GOT3 (cell line): ENCODE measurements at places on chromosomes 5 and 9.

- DNase-seq, result no peak
Observed at GRCh38 chr5:138716456-138716924, 36.7 kb upstream of the CTNNA1 start.

DNA sequence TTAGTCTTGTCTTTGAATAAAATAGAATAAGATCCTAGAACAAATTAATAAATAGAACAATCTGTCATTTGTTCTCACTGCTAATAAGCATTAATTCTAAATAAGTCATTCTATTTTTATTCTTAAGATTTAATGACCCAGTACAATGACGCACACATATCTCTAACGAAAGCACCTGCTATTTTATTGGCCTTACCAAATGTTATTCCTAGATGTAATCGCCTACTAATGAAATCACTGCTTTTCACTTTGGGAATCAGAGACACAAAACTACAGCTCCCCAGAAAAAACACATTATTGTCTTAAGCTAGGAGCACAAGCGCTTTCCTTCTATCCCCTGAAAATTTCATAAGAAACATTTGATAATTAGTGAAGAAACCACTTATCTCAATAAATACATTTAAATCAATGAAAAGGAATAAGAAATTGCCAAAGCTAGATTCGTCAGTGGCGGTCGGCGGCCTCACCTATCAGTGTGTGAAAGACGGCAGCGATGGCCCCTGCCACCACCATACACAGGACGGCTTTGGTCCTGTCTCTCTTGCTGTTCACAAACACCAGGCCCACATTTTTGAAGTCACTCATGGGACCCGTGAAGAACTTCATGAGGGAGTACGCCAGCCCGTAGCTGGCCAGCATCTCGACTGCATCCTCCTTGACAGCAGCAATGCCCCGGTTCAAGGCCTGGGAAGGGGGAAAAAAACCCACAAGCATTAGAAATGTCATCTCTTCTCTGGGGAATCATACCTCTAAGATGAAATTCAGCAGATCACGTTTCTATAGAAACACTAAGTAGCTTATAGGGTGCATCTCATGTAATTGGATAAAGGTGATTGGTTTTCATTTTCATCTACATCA is 102.8 kb downstream of the ANKH start:
- no peak for DNase-seq

GRCh38 chr5:143041972-143042770 is 272.0 kb downstream of the ARHGAP26 start:
- DNase-seq, result no peak

- no peak for DNase-seq
Observed at GRCh38 chr5:98330871-98331270, 442.6 kb upstream of the RGMB start.

GRCh38 chr5:71629950-71630349 is 42.8 kb downstream of the MCCC2 start:
- no peak for DNase-seq

- no peak for DNase-seq
Observed at GRCh38 chr5:32249668-32250067, 63.1 kb downstream of the MTMR12 start.

- DNase-seq, result no peak
Observed at GRCh38 chr5:180975338-180975737, 13.3 kb upstream of the BTNL3 start.

GRCh38 chr5:65161655-65162054 is 320.1 kb downstream of the ADAMTS6 start:
- DNase-seq, result no peak

- DNase-seq, result no peak
Observed at GRCh38 chr5:110590187-110590586, 136.3 kb downstream of the TMEM232 start.

DNA sequence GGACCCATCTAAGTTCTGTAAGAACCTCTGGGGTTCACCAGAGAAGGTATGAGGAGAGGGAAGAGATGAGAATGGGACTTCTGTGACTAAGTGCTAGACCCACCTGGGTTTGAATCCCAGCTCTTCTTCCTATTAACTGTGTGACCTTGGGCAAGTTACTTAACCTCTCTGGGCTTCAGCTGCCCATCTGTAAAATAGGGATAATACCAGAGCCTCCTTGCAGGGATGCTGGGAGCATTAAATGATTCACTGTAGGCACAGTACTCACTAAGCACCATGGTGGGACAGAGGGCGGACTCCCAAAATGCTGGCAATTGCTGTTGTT is 53.6 kb downstream of the WHRN start:
- no peak for DNase-seq

DNA sequence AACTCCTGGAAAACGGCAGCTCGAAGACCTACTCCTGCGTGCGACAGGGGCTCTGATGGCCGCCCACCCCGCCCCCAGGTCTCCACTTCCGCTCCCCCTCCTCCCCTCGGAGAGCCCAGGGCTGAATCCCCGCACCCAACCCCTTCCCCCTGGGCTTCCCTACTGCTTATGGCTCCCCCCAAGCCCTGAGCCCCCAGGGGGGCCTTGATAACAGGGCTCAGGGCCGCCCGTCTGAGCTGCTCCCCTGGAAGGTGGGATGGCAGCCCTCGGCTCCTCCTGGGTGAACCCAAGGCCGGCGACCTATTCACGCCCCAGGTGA is 30.4 kb downstream of the GLT6D1 start:
- no peak for DNase-seq
